ENCODE measurements at places on chromosomes 2 and 18. TPM values are rescaled to one million over a fixed set of nuclear protein-coding genes. Genes with fewer than 3 reads are reported as not detected.

GRCh38 chr2:235523021-235523420 is 29.2 kb downstream of the AGAP1 start:
- DNase-seq = no peak

GRCh38 chr18:44564922-44565321 is 115.8 kb upstream of the SETBP1 start:
- no peak for DNase-seq

DNA sequence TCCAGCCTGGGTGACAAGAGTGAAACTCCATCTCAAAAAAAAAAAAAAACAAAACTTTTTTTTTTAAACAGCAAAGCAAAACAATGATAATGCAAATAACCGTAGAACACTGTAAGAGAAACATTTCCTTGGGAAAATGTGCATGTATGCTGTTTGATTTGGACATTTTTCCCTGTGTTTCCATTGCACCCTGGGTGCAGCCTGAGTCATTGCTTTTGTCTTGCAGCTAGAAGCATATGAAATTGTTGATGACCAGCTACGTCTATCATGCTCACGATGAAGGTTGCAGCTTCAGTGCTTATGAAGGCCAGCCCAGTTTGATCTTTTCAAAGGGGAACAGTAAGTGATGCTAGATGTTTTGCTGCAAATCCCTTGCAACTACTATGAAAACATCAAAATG is 41.5 kb downstream of the MOGAT1 start:
- no peak for DNase-seq

MAL gene
- total RNA-seq = 8.3 TPM

- no peak for DNase-seq
Observed at GRCh38 chr2:72971036-72971435, 53.7 kb downstream of the EMX1 start.

GPR35 gene
- 1.5 TPM for total RNA-seq

GRCh38 chr18:61817086-61817485 is 75.7 kb downstream of the RNF152 start:
- no peak for DNase-seq

GRCh38 chr2:106184394-106184793 is 9.7 kb downstream of the UXS1 start:
- no peak for DNase-seq

- DNase-seq = no peak
Observed at GRCh38 chr2:220220009-220220408, 592.6 kb downstream of the SLC4A3 start.

DNA sequence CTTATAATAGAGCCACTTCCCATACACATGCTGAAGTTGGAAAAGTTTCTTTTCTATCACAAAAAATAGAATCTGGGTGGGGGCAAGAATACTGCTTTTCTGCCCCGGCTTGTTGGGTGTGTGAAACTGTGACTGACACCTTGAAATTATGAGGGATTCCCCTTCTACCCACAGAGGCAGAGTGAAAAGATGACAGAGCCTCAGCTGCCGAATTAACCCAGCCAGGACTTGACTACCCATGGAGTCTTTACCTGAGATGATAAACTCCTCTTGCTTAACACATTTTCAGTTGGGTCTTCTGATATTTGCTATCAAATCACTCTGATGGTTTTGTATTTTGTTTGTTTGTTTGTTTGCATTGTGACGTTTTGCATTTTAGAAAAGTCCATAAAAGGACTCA is 66.0 kb upstream of the PMAIP1 start:
- DNase-seq = no peak

- DNase-seq = no peak
Observed at GRCh38 chr2:20532634-20533437, 86.0 kb downstream of the RHOB start.

All from cardiac septum (tissue), 1 donor.